ENCODE measurements at places on chromosomes 11 and 22. TPM values are rescaled to one million over a fixed set of nuclear protein-coding genes. Genes with fewer than 3 reads are reported as not detected.

Gene ANO1
- total RNA-seq: 3.7 TPM

Gene GPHA2
- not detected for total RNA-seq

Gene IFITM10
- 2.8 TPM for total RNA-seq

Gene NARS2
- total RNA-seq: 20.7 TPM

Gene GAL3ST1
- not detected for total RNA-seq

Gene LRP4
- total RNA-seq: 5.1 TPM

Gene SORL1
- total RNA-seq: 1.7 TPM

Gene RAB3IL1
- 6.5 TPM for total RNA-seq

Gene AHNAK
- 463 TPM for total RNA-seq

Gene E2F8
- under 0.01 TPM for total RNA-seq

Gene VSIG10L2
- not detected for total RNA-seq

Gene MRGPRX3
- total RNA-seq: not detected

Gene NCAPH2
- total RNA-seq: 18.3 TPM

Gene BTBD18
- total RNA-seq: not detected

Gene GRIK4
- total RNA-seq: not detected

Gene MOB2
- total RNA-seq: 18.9 TPM

Gene SYCE3
- not detected for total RNA-seq

Gene LINC01488
- total RNA-seq: not detected

Gene HOATZ
- total RNA-seq: not detected

Gene GPR83
- not detected for total RNA-seq

Gene SLC6A5
- total RNA-seq: not detected

Gene GGT5
- total RNA-seq: 9.9 TPM

Gene KLHL35
- 6.2 TPM for total RNA-seq

Gene MMP7
- 3.3 TPM for total RNA-seq

Gene PAX6
- total RNA-seq: not detected

Gene TSGA10IP
- not detected for total RNA-seq

Gene F2
- total RNA-seq: 0.28 TPM

Gene APOL5
- not detected for total RNA-seq

Gene ACTN3
- under 0.01 TPM for total RNA-seq

Gene SLC15A3
- total RNA-seq: 18.0 TPM

Gene MMP26
- total RNA-seq: not detected

Gene TRIM5
- total RNA-seq: 49.3 TPM

Gene INS
- not detected for total RNA-seq

Gene CHRDL2
- total RNA-seq: under 0.01 TPM

Gene MPZL2
- total RNA-seq: 1.1 TPM

Gene OR5A1
- total RNA-seq: not detected

Gene MS4A6E
- not detected for total RNA-seq

Gene CREBZF
- 26.8 TPM for total RNA-seq

Gene DNAJB7
- not detected for total RNA-seq

Gene PGGHG
- 9.6 TPM for total RNA-seq

Gene COPB1
- total RNA-seq: 357 TPM

Gene MFNG
- total RNA-seq: 0.58 TPM

Gene PRODH
- total RNA-seq: not detected

Data from regular cardiac myocyte (primary cell).